SJSA1 (cell line): ENCODE measurements at places on chromosomes 5 and 9. TPM values are rescaled to one million over a fixed set of nuclear protein-coding genes. Genes with fewer than 3 reads are reported as not detected.

DNA sequence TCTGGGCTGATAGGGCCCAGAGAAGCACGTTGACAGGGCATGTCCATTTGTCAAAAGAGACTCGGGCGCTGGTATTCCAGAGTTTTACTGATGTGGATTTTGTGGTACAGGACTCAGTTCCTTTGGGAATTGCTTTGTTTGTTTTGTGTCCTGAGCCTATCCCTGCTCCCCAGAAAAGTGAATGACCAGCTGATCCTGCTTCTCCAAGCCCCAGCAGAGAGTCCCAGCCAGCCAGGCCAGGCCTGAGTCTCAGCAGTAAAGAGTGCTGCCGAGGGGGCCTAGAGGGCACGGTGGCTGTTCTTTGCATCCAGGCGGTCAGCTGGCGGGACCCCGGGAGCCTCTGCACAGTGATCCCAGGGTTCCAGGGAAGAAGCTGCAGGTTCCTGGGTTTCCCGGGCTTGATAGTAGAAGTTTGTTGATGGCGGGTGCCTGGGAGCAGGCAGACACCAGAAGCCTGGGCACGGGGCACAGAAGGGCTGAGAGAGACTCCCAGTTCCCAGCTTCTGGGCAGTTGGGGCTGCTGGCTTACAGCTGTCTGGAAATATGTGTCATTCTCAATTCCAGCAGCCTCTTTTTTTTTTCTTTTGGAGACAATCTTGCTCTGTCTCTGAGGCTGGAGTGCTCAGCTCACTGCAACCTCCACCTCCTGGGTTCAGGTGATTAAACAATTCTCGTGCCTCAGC is 8.7 kb downstream of the PRDM12 start:
- DNase-seq, result no peak

Gene TERT
- total RNA-seq, result 4.0 and 5.0 TPM in 2 replicates

Gene FAM169A
- 16.5 and 21.9 TPM in 2 replicates for total RNA-seq

- DNase-seq, result no peak
Observed at GRCh38 chr5:3002230-3002629, 250.8 kb upstream of the IRX2 start.

Gene BTNL8
- not detected in 2 replicates for total RNA-seq

DNA sequence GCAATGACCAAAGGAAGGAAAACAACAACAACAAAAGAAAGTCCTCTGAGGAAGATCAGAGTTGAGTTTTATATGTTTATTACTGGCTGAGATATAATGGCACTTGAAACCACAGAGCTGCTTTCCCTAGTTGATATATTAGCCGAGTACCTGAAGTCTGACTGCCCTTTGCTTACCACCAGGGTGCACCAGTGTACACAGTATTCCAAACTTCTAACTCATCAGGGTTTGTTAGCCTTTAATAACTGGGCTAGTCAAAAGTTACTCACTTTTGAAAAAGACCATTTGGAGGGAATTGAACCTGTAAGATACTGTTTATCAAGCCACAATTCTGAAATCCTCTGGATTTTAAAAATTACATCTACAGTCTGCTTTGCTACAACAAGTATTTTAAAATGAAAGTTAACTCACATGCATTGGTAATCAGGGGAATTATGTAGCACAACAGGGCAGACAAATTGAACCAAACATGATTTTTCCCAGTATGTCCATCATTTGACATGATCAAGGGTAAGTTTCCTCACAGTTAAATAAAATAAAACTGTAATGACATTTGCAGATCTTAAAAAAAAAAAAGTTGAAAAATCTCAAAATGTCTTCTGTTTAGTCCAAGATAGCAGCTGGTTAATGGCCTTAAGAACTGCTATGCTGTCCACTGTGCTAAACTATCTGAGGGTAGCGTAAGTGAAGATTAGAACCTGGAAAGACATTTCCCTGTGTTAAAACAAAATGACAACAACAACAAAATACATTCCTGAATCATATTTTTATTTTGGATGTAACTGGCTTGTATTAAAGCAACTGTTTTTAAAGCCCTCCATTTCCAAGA is 57.3 kb upstream of the C6 start:
- no peak for DNase-seq

- no peak for DNase-seq
Observed at GRCh38 chr5:127358284-127358683, 67.7 kb downstream of the MEGF10 start.

DNA sequence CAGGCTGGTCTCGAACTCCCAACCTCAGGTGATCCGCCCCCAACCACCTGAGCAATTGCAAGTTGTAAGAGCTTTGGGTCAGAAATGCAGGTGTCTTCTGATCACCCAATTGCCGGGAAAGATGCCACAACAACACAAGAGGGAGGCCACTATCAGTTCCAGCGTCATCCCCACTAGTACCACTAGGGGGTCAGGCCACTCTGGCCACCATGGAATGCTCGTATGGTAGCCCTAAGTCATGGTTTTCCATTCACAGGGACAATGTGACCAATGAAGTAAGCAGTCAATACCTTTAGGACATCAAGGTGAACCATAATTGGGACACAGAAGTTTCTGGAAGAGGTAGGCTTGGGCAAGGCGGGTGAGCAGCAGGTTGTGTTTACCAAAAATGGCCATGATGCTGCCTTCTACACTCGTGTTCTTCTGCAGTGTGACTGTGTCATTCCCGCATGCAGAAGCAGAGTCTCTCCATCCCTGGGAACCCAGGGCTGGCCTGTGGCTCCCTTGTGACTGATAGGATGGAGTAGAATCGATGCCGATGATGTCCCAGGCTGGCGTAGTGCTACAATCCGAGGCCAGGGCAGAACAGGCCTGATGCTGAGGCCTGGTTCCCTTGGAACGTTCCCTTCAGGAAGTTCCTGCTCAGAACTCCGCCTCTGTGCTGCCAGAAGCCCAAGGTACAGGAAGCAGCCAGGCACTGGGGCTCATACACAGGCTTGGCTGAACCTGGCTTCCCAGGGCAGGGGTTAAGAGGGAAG is 42.2 kb upstream of the ANKRD33B start:
- DNase-seq, result no peak

Gene BTNL3
- total RNA-seq, result not detected in 2 replicates

Gene MACIR
- total RNA-seq, result 6.9 and 11.5 TPM in 2 replicates

DNA sequence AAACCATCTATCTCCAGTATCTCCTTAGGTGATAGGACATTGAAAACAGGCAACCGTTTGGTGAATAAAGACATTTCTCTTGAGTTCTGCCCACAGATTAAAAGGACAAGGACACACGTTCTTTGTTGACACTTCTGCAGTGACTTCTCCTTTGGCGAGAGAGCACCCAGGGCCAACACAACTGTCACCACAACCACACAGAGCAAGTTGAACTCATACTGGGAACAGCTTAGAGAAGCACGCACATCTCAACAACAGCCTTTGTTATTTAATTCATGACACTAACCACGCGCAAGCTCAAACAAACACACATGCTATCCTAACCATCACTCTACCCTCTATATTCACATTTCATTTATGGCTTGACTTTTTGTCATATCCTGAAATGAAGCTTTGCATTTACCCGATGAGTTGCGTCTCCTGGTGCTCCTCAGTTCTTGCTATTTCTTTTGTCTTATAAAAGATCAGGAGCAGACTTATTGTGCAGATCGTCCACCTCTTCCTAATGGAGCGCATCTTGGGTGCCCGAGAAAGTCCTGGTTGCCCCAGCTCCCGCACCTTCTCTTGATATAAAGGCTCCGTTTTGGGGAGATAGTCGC is 543 bp downstream of the ST8SIA4 start:
- no peak for DNase-seq

Gene FOXI1
- total RNA-seq, result not detected in 2 replicates

GRCh38 chr9:98185611-98186171 is 6.7 kb downstream of the CORO2A start:
- no peak for DNase-seq

Gene IFNA2
- not detected in 2 replicates for total RNA-seq

Gene ADGRV1
- total RNA-seq, result 0.13 TPM in 1 of 2 replicates, not detected in the other

DNA sequence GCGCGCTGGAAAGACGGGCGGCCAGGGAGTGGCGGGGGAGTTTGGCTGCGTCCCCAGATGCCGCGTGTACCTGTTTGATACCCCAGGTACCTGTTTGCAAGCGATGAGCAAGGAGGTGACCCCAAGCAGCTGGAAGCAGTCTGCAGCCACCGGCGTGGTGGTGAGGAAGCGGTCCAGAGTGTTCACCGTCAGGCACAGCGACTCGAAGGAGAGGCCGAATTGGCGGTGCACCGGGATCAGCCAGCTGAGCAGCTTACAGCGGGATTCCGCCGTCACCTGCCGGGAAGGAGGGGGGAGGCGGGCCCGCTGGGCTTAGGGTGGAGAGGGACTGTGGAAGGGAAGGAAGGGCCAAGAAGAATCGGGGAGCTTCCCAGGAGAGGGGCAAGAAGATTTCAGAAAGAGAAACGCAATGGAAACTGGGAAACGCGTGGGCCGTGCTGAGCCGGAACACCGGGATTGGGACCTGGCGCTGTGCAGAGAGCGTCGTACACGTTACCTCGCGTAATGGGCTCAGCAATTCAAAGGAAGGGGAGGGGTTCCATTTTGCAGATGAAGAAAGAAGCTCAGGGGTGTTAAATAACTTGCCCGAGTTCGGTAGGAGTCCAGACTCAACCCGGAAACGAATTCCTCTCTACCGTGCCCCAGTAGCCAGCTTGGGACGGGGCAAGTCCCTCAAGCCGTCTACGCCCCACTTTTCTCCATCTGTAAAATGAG is 980 bp downstream of the CCNO start:
- no peak for DNase-seq

GRCh38 chr5:73825736-73826135 is 199.7 kb downstream of the ARHGEF28 start:
- DNase-seq, result no peak

- DNase-seq, result no peak
Observed at GRCh38 chr5:1026700-1027621, 18.4 kb downstream of the NKD2 start.

Gene HMCN2
- 1.2 and 1.9 TPM in 2 replicates for total RNA-seq
